Right atrium auricular region (tissue), 2 donors: ENCODE measurements at places on chromosomes 16 and 17. TPM values are rescaled to one million over a fixed set of nuclear protein-coding genes. Genes with fewer than 3 reads are reported as not detected.

DNA sequence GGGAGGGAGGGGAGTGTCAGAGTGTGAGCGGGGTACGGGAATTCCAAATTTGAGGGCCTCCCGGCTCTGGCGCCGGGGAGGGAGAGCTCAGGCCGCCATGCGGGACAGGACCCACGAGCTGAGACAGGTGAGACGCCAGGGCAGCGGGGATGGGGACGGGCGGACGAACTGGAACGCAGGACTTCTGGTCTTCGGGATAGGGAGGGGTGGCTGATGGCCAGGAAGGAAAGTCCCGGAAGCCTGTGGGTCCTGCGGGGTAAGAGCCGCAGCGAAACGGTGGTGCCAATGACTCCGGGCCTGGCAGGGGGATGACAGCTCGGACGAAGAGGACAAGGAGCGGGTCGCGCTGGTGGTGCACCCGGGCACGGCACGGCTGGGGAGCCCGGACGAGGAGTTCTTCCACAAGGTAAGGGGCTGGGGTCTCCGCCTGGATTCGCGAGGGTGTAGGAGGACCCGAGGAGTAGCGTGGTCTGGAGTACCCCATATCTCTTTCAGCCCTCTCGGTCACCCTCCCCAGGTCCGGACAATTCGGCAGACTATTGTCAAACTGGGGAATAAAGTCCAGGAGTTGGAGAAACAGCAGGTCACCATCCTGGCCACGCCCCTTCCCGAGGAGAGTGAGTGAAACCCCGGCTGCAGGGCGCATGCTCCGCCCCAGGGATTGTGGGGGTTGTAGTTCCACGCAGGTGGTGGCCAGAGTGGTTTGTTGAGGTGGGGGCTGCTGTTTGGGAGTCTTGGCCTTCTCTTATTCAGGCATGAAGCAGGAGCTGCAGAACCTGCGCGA, 543 bp downstream of the STX4 start:
- peak; percentile 94 for DNase-seq

- no peak for DNase-seq
These were observed 2.5 kb downstream of the TUBB3 start for GRCh38 chr16:89925596-89926079.

DNA sequence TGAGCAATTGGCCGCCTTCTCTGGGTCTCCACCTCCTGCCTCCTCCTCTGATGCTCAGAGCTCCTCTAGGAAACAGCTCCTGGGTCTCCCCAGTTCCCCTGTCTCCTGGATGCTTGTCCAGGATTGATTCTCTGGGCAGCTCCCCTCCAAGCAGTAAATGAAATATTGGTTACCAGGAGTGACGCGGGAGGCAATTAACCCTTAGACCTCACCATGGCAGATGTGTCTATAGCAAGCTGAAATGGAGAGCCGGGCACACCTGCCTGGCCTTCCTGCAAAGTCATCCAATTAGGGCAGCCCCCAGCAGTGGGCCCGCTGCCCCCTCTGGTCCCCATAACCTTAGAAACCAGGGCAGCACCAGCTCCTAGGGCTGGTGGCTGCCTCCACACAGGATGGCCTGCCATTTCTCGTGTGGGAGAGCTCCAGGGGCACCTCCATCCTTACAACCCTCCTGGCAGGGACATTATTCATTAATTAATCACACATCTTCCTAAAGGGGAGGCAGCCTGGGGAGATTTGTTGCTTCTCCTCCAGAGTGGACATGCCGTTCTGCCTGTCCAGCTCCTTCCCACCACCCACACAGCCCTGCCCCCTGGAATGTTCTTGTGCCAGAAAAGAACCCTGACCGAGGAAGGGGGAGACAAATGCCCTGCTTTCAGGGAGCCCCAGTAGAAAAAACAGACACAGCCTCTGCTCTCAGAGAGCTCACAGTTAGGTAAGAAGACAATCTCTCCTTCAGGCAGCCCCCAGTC, 8.3 kb upstream of the KIF18B start:
- DNase-seq = no peak

DNA sequence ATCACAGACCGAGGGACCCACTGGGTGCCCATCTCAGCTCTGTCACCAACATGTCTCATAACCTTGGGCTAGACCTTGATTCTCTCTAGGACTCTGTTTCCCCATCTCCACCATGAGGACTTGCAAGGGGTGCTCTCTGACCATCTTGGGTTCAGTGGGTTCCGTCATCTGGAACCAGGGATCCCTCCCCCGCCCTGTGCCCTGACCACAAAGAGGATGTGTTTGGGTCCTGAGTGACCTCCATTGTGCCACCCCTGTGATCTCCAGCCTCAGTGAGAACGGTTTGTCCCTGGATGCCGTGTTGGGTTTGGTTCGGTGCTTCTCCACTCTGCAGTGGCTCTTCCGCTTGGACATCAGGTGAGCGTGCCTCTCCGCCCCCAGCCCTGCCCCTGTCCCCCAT, 49.1 kb upstream of the CPNE2 start:
- no peak for DNase-seq

DNA sequence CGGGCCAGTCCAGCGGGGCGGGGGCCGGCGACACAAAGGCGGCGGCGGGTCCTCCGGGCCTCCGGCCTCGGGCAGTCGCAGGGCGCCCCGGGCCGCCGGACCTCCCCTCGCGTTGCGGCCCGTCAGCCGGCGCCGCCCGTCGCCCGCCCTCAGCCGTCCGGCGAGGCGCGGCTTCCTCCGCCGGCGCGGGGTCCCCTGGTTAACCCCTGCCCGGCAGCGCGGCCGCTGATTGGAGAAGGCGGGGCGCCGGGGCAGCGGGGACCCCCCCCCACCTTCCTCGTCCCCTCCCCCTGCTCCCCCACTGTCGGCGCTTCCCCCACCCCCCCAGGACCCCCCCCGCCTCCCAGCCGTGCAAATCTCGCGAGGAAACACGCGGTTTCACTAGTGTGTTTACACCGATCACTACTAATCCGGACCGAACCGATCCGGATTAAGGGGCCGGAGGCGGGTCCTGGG, at the start of gene TLK2:
Gene TLK2 (plus strand): TSS at position 402 of the 456 bp plus-strand sequence. CDS start 2,301 bp downstream, outside the sequence.
- DNase-seq = peak; percentile 75

GRCh38 chr16:68144008-68144407, 58.8 kb downstream of the NFATC3 start:
- no peak for DNase-seq

- no peak for DNase-seq
These were observed 204.1 kb upstream of the NLRP1 start for GRCh38 chr17:5788266-5788900.

The KRTAP4-1 gene
- not detected for total RNA-seq
